ENCODE measurements at places on chromosomes 2 and 18.
A peak's percentile ranks its signal among the peaks of the same experiment; 100 is the strongest.

DNA sequence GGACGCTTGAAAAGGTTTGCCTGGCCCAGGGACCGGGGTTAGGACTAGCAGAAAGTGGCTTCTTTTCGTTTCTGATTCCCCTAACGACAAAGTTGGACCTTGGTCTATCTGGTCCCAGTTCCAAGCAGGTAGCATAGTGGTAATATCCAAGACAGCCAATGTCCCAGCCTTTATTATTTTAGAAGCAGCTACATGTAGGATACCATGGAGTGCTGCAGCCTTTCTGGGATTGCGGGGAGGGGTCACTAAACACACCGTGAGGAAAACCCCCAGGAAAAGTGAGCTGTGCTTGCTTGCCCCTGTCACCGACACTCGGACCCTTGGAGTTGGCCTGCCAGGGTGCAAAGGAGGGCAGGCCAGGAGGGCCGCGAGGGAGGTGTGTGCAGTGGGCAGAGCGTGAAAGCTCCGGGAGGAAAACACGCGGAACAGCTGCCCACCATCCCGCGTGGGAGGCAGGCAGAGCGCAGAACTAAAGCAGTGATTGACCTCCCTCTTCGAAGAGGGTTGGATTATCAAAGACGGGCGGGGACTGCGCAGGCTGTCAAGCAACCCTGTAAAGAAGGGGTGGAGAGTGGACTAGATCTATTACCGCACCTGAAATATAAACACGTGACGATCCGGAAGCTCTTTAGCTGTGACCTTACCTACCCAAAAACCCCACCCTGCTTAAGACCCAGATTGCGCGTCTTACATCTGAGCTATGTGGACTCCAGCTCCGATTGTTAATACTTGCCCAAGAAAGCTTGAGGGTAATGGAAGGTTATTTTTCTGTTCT is 624 bp upstream of the MAP4K3 start:
- DNase-seq = no peak

- DNase-seq = no peak
Observed at GRCh38 chr2:154306266-154306970, 392.1 kb upstream of the KCNJ3 start.

DNA sequence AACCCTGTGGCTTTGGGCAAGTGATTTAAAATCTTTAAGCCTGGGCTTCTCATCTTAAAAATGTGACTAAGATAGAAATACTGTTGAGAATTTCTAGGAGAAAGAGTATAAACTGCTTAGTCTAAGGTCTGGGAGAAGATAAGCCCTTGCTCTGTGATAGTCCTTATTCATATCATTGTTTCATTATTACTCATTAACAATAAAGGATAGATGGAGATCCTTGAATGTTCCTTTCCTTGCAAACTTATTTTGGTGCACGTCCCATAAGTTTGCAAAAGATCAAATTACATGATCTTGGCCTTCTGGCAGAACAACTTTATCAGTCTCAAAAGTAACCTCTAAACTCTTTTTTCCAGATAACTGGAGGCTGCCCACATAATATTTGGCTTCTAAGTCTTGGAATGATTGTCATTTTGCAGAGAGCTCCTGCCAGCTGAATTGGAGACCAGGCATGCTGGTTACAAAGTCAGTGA is 138.3 kb downstream of the FAM124B start:
- peak; percentile 32 for DNase-seq

GRCh38 chr2:20455076-20455587 is 8.3 kb downstream of the RHOB start:
- no peak for DNase-seq

- DNase-seq = no peak
Observed at GRCh38 chr18:23935804-23936203, 78.8 kb upstream of the TTC39C start.

DNA sequence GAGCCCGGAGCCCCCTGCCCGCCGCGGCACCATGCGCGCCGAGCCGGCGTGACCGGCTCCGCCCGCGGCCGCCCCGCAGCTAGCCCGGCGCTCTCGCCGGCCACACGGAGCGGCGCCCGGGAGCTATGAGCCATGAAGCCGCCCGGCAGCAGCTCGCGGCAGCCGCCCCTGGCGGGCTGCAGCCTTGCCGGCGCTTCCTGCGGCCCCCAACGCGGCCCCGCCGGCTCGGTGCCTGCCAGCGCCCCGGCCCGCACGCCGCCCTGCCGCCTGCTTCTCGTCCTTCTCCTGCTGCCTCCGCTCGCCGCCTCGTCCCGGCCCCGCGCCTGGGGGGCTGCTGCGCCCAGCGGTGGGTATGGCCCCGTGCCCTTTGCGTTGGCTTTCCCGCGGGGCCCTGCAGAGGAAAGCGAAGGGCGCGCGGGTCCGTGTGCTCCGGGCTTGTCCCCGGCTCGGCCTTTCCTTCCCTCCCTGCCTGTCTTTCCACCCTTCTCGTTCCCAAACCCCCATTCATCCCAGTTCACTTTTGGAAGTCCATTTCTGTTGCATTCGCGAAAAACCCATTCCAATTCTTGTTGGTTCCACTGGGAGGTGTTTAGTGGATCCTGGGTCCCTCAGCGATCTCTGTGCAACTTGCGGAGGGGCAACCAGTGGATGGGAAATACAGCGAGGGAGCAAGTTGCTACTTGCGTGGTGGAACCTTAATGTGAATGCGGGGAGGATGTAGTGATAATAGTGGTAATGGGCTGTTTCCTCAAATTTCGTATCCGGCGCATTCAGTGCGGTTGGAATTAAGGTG is 599 bp downstream of the ADAM23 start:
- peak; percentile 7 for DNase-seq

DNA sequence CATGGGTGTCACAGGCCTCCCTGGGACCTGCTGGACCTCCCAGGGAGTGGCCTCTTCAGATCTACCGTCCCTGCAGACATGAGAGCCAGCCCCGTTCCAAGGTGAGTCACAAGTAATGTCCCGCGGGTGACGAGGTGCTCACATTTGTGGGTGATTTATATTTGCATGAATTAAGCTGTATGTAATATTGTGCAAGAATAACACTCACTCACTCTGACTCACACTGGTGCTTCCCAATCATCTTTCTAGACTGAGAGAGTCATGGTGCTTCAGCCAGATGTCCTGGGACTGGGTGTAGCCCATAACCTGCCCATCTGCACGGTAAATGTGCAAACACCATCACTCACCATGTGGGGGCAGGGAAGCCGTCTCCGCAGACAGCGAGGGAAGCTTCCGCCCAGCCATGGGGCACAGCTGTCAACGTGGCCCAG is 347.5 kb upstream of the SALL3 start:
- DNase-seq = no peak

DNA sequence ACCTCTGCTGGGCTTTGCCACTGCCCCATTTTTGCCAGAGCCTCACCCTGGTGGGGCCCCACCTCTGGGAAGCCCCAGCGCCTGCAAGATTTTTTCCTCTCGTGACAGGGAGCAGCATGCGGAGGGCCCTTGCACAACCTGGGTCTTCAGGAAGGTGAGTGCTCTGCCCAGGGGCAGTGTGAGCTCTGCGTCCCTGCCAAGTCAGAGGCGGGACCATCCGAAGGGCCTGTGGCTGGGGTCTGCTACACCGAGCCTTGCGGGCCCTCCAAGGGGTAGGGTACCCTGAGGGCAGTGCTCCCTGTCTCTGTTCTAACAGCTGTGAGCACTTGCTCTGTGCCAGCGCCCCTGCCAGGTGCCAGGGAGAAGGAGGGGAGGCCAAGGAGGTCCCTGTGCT is 5.8 kb upstream of the ODC1 start:
- DNase-seq = no peak

- DNase-seq = no peak
Observed at GRCh38 chr2:169324581-169325260, 37.6 kb downstream of the LRP2 start.

GRCh38 chr2:10790228-10790973 is 22.2 kb downstream of the PDIA6 start:
- DNase-seq = no peak

DNA sequence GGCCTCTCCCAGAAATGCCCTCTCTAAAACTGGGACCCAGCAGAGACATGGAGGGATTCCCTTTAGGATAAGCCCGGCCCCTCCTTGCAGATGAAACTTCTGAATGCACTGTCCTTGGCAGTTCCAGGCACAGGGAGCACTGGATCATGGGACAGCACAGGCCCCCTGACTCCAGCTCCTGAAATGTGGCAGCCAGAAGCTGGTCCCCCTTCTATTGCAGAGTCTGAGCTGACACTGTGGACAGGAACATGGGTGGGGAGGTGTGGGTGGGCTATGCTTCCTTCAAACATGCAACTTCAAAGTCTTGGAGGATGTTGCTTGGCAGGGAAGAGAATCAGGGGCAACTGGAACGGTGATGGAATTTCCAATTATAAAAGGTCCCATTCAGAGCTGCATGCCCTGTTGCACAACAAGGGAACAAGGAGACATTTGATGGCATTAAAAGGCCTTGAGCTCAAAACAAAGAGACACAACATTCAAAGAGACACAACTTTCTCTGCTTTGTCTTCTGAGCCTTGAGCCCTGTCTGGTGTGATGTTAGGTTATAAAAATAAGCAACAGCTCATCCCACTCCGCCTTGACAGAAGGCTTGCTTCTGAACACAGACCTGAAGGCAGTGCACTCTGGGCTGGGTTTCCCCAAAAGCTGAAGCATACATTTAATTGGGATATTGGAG is 239.0 kb downstream of the OSR1 start:
- no peak for DNase-seq

- DNase-seq = no peak
Observed at GRCh38 chr2:215826838-215827441, 186.4 kb downstream of the MREG start.

DNA sequence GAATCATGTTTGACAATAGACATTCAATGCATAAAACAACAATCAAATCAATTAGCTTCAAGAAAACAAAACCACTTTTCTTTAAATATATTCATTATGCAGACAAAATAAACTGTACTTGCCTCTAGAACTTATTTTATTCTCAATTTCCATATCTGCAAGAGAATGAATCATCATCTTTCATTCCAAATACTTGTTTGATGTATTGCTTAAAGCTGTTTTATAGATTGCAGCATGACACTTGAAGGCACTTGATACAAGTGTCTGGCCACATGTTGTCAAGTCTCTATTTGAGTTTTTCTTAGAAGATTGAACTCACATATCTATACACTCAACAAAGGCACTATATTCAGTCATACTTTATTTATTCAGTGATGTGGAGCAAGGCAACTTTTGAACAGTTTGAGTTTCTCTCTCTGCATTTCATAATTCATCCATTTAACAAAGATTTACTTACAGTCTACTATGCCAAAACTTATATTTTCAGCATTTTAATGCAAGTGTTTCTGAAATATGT is 38.7 kb upstream of the DDX18 start:
- DNase-seq = no peak
